ENCODE measurements at places on chromosomes 12 and 14.

DNA sequence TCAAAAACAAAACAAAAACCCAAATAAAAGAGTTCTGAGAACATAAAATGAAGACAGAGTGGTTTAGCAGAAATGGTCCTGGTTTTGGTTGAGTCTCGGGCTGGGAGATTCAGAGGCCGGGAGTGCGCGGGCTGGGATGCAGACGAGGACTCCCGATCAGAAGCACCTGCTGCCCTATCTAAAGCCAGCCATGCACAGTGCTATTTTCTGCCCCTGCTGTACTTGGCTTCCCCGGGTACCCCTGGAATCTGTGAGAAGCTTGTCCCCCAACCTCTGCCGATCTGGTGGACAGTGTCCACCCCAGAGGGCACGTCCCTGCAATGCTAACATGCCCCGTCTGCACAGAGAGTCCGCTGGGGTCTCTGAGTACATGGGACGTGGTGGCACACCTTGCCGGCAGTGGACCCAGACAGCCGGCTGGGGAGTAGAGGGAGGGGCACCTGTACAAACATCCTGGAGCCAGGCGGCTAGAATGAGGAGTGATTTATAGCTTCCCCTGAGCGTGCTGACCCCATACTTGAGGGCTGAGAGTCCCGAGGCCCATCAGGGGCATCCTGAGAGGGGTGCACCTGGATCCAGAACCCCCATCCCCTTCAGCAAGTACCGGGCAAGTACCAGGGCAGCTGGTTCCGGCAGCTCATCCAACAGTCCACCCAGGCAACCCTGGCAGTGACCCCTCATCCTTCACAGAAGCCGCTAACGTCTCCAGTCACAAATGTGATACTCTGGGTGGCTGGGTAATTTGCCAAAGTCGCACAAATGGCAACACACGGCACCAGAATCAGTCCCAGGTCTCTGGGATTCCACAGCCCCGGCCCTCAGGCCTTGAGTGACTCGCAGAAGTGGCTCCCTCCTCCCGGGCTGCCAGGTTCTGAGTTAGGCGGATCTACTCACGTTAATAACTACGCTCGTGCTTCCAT, 37.1 kb downstream of the CHGA start:
- DNase-seq, result no peak

- DNase-seq, result no peak
Observed at GRCh38 chr12:107144990-107145389, 51.6 kb upstream of the CRY1 start.

GRCh38 chr14:104885031-104885972, 20.2 kb downstream of the CEP170B start:
- no peak for DNase-seq

- no peak for DNase-seq
Observed at GRCh38 chr14:71169861-71170260, 262.6 kb downstream of the PCNX1 start.

DNA sequence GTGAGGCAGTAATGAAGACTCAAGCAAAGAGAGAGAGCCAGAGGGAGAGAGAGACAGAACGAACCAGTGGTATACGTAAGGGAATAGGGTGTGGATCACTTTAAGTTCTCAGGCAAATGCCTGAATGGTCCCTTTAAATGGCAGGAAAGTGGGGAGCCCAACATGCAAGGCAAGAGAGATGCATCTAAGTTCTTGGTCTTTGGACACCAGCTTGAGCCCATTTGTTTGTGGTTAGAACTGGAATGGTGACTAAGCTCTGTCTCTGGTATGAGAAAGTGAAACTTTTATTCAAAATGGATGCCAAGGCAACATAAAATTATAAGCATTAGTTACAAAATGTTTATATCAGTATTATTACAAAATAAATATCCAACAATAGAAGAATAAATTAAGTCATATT, 192.2 kb upstream of the ALG10 start:
- no peak for DNase-seq

- no peak for DNase-seq
Observed at GRCh38 chr12:132723015-132723763, 12.5 kb downstream of the PGAM5 start.

GRCh38 chr12:108378926-108379325, 39.8 kb upstream of the CMKLR1 start:
- DNase-seq, result no peak

DNA sequence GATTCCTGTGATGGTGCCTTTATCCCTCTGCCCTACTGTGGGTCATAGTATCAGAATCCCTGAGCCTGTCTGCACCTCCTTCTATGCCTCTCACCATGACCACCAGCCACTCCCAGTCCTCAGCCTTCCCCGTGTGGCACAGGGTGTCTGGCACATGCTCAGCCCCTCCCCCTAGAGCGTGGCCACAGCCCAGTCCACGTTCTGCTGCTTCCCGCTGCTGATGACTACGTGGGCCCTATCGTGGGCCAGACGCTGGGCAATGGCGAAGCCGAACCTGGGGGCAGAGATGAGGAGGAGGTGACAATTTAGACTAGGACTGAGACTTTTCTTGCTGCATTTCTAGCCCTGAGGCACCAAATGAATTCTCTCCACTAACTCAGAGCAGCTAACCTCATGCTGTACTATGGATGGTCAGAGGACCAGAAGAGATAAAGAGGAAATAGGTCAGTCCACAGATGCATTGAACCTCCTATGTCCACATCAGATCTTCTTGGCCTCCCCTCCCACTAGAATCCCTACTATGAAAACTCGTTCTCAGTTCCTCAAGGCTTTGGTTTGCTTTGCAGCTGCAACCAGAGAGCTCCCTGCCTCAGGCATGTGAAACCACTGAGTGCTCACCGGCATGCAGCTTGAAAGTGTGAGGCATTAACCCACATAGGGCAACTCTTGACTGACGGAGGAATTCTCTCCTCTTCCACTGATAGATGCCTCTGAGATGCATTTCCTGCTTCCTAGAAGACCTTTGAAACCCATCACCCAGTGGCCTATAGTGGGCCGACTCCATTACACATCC, 126.3 kb upstream of the DHRS4 start:
- DNase-seq, result no peak

DNA sequence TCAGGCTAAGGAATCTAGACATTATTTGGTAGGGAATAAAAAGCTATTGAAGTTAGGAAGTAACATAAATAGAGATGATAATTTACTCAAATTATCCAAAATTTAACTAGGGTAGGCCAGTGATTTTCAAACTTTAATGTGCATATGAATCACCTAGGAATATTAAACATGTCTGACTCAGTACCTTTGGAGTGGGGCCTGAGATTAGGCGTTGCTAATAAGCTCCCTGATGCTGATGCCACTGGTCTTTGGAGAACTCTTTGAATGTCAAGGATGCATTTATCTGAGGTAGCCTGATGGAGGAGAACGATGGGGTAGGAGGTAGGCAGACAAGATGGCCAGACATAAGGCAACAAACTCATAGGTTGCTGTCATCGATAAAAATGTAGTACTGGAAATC, 33.2 kb downstream of the EFCAB11 start:
- no peak for DNase-seq

GRCh38 chr12:45339035-45339434, 123.1 kb downstream of the ANO6 start:
- no peak for DNase-seq

DNA sequence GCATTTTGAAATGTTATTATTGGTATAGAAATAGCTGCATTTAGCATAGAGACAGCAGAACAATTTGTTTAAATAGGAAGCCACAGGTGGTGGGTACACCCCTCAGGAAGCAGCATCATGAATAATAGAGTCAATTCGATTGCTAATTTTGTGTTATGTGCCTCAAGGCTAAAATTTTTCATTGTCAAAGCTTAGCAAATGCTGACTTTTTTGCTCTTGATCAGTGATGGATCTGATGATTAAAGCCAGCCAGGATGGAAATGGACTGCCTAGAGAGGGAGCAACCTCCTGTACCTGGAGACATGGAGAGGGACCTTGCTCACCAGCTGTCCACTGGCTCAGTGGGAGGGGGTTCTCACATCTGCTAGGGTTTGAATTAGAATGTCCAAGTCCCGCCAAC, 4.5 kb upstream of the KRT8 start:
- no peak for DNase-seq

DNA sequence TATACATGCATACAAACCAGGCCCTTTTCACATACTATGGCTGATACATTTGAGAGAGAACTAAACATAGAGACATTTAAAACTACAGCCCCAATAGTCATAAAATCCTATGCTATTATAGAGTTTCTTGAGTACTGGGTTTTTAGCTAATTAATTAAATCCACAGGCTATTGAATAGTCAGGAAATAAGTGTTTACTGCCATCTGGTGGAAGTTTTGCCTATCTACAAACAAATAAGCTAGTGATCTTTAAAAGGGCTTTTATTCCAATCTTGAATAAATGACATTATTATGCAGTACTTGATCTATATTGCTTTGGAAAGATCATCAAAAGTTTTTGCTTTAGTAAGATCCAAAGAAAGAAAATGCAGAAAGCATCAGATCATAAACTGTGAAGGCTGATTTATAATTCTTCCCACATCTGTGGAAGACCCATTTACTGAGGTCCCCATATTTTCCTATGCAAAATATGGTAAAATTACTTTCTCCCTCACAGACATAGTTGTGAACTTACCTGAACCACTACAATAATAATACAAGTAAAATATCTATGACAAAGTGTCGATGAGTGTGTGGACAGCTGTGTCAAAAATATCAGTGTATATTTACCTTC, 131.3 kb downstream of the ITPR2 start:
- peak; percentile 72 for DNase-seq

DNA sequence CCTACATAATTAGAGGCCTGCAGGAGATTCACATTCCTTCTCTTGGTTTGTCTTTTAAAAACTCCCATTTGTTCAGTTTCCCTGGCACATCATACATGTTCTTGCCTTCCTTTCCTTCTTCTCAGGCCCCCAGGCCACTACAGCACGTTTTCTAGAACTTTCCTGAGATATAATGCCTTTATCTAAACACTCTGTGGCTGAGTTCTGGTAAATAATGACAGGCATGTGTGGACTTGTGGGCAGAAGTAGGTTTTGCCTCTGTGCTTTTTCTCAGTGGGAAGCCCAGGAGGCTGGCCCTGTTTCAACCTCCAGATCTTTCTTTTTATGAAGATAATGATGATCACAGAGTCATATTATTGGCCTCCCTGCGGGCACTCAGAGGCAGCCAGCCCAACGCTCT, 117.2 kb downstream of the TMX1 start:
- no peak for DNase-seq

DNA sequence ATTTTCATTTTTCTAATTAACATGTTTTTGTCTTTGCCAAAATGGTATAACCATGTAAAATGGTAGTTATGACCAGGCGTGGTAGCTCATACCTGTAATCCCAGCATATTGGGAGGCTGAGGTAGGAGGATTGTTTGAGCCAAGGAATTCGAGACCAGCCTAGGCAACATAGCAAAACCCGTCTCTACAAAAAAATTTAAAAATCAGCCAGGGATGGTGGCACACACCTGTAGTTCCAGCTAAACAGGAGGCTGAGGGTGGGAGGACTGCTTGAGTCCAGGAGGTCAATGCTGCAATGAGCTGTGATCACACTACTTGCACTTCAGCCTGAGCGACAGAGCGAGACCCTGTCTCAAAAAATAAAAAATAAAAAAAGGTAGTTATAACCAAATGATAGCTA, 23.1 kb downstream of the PPTC7 start:
- no peak for DNase-seq

- no peak for DNase-seq
Observed at GRCh38 chr12:6056406-6057240, 67.8 kb downstream of the VWF start.

GRCh38 chr12:29025937-29026336, 123.1 kb upstream of the FAR2 start:
- DNase-seq, result no peak

DNA sequence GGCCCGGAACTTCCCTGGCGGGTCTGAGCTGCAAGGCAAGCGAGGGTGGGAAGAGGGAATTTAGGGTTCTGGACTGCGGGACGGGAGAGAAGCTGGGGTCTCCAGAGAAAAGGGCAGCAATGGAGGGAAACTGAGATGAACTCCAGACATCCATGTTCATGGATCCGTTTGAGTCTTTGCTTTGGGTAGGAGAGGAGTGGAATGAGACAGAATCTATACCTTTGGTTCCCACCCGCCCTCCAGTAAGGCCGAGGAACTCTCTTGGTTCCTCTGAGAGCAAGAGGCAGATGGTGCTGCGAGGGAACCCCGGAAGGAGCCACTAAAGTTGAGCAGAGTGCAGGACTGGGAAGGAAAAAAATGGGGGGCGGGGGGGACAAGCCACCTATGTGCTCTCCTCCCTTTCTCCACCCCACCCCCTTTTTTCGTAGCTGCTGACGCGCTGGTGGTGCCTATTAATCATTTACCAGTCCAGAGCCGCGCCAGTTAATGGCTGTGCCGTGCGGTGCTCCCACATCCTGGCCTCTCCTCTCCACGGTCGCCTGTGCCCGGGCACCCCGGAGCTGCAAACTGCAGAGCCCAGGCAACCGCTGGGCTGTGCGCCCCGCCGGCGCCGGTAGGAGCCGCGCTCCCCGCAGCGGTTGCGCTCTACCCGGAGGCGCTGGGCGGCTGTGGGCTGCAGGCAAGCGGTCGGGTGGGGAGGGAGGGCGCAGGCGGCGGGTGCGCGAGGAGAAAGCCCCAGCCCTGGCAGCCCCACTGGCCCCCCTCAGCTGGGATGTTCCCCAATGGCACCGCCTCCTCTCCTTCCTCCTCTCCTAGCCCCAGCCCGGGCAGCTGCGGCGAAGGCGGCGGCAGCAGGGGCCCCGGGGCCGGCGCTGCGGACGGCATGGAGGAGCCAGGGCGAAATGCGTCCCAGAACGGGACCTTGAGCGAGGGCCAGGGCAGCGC, 1.2 kb downstream of the SSTR1 start:
- DNase-seq, result no peak

DNA sequence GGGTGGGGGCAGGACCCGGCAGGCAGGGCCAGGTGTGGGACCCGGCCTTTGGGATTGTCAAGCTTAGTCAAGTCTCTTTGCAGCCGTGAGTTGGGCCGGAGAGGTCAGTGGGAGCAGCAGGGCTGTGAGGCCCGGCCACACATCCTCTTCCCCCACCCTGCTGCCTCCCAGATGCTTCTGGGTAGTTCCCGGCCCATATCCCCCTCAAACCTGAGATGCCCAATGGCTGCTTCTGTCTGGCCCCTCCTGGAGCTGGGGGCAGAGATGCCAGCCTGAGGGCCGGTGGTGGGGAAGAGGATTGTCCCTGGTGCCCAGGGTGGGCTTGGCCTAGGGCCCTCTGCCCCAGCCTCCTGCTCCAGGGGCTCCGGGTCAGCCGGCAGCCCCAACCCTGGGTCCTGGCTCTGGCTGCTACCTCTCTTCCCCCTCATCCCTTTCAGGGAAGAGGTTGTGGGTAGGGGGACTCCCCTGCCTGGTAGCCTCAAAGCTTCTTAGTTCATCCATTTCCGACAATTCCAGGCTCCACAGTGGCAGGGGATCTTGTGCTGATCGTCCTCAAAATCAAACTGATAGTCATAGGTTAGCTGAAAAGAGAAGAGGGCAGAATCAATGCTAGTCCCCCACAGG, 2.8 kb upstream of the PRKAG1 start:
- DNase-seq, result no peak

Measured in KG1 (cell line).